ENCODE measurements at places on chromosomes 1 and 21.

DNA sequence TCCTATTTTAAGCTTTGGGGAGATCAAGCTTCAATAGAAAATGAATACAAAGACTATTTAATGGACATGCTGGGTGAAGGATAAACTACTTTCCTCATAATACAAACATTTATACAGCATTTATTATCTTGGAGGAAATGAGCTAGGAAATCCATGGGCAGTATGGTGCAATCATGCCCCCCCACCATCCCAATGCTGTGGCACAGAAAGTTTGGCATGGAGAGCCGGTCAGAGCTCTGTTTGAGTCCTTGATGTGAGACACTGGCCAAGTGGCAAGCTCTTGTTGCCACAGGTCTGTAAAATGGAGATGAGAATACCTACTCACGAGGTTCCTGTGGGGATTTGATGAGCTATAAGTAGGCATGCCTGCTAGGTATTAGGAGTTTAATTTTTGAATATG lies 120.6 kb downstream of the MAB21L3 start:
- DNase-seq = no peak

- DNase-seq = peak; percentile 86
Observed at GRCh38 chr1:172980456-172980855, 70.3 kb downstream of the TNFSF18 start.

DNA sequence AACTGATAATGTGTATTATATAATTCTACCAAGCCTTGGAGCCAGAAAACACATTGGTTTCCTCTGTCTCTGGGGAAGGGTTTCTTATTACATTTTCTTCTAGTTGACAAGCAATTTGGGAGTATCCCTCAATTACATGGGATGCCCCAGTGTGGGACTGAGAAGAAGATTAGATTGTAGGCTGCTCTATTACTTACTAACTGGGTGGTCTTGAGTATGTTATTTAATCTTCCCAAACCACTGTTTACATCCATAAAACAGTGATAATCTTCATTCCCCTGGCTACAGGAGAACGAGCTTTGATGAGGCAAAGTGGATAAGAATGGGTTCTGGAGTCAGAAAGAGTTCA lies 105.8 kb downstream of the TSEN15 start:
- no peak for DNase-seq

DNA sequence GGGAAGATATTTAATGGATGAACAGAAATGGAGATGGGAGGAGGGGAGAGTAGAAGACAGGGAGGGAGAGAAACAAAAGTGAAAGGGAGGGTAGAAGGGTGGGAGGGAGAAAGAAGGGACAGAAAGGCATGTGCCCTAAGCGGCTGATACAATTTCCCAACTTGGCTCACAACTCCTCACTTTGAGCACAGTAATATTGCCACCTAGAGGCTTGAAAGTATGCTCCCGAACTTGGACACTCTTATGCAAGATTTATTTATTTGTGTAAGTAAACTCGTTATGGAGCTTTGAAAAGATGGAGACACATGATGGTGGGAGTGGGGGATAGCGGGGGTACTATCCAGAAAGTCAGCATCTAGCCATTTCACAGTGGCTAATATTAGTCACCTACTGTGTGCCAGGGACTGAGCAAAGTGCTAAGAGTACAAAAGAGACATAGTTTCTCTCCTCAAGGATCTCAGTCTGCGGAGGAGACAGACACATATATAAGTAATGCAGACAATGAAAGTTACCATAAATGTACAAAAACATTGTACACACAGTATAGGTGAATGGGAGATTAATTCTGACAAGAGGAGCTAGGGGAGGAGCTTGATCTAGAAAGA lies 189.7 kb downstream of the SEC16B start:
- DNase-seq = peak; percentile 18

GRCh38 chr1:61287734-61288133 lies 205.4 kb downstream of the NFIA start:
- peak; percentile 30 for DNase-seq

DNA sequence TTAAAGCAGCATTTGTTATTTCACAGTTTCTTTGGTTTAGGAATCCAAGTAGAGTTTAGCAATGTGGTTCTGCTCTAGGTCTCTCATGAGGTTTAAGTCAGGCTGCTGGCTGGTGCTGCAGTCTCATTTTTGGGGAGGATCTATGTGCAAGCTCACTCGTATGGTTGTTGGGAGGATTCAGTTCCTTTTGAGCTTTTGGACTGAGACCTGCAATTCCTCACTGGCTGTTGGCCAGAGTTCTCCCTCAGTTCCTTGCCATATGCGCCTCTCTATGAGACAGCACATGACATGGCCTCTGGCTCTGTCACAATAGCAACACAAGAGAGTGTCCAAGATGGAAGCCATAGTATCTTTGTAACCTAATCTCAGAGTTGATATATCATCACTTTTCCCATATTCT lies 91.0 kb downstream of the OLFML2B start:
- DNase-seq = no peak

GRCh38 chr1:110196917-110197765 lies 13.0 kb upstream of the KCNC4 start:
- DNase-seq = peak; percentile 43

DNA sequence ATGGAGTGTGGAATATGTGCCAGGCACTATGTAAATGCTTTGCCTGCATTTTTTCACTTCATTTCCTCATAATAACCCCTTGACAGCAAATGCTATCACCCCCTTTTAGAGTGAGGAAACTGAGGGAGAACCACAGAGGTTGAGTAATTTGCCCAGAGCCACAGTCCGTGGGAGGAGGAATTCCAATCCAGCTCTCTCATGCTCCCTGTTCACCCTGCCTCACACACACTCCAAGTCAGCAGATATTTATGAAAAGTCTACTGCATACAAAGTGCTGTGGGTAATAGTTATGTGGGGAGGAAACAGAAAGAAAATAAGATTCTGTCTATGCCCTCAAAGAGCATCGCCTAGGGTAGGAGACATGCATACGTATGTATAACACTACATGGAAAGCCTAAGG lies 30.9 kb upstream of the RBM15 start:
- peak; percentile 99 for DNase-seq

DNA sequence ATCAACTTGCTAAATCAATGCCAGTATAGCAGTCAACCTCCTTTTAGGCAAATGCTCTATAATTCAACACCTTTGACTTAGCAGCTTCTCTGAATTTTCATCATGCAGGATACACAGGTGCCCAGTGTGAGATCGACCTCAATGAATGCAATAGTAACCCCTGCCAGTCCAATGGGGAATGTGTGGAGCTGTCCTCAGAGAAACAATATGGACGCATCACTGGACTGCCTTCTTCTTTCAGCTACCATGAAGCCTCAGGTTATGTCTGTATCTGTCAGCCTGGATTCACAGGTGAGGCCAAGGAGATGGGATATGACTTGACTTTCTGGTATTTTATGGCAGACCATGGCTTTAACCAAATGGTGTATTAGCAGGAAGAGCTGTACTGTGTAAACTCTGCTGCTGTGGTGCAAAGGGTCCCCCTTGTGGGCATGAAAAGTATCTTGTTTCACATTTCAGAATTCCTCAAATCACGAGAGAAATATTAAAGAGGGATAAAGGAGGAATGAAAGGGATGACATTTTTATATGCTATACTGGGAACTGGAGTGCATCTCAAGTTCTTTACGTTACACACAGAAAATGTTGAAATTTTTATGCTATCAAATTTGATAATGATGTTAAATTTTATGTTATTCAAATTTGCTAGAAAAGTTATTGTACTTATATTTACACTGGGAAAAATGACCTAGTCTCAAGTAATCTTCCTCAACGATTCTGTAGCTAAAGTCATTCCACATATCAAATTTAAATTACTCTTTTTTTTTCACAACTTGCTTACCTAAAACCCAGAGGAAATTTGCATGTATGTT lies 88.9 kb downstream of the CRB1 start:
- DNase-seq = peak; percentile 53

Measured in amniotic epithelial cell (primary cell).